ENCODE measurements at places on chromosomes 4 and X.

- DNase-seq, result no peak
Observed at GRCh38 chr4:82644734-82645126, 82.9 kb upstream of the TMEM150C start.

DNA sequence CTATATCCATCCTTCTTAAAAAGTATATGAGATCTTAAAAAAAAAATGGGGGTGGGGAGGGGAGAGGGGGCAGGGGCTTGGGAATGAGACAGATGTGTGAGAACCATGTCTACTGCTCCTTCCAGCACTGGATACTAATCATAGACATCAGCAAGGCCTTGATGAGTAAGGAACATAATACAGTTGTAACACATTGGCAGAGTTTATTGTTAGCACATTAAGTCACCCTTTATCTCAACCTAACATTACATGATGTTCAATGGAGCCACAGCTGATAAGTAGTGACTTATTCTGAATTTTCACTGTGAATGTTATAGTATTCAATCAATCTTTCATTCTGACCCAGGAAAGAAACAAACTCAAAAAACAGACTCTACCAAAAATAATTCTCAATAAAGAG, 47.3 kb upstream of the KCNE5 start:
- no peak for DNase-seq

GRCh38 chr4:23061431-23061830, 368.7 kb downstream of the GBA3 start:
- DNase-seq, result no peak

- DNase-seq, result no peak
Observed at GRCh38 chrX:134552351-134552750, 92.4 kb downstream of the HPRT1 start.

DNA sequence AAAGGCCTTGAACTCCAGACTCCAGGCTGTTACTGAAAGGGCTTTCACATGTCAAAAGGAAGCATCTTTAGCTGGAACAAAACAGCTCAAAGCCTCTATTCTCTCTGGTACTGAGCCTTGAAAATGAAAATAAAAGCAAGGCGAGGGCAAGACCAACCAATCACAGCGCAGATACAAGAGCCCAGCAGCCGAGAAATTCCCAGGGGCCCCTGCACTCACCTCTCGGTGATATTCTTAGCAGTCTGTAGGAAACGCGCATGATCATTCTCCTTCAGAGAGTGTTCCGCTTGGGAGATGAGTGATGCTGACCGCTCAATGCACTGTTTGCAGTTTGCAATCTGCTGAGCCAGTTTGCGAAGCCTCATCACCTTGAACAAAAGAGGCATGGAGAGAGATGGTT, 138.1 kb downstream of the MID1 start:
- DNase-seq, result no peak

DNA sequence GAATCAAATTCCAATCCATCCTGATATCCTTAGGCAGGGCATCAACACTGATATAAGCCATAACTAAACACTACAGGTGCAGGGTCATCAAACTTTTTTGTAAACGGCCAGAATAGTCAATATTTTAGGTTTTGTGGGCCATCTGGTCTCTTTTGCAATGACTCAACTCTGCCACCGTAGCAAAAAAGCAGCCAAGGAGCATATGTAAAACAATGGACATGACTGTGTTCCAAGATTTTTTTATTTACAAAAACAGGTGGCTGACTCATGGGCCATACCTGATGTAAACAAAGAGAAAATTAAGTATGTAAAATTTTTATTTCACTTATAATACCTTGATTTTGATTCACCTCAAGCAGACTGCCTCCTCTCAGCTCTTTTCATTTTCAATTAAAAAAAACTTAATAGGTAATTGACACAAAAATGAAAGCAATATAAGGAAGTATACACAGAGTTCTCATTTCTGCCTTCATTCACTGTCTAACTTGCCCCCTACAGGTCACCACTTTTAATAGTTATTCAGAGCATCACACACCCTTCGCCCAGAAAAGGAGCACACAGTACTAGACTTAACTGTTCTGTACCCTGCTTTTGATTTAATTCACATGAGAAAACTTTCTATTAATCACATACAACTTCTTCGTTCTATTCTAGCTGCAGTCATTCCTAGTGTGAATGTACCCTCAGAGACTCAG, 35.3 kb upstream of the GPM6B start:
- no peak for DNase-seq

- no peak for DNase-seq
Observed at GRCh38 chr4:173169178-173169427, 492 bp downstream of the GALNT7 start.

- peak; percentile 59 for DNase-seq
Observed at GRCh38 chrX:103254171-103254824, 657 bp downstream of the TCEAL8 start.

GRCh38 chr4:76001700-76002099, 5.6 kb downstream of the CXCL9 start:
- no peak for DNase-seq

GRCh38 chr4:57102050-57102624, 8.0 kb downstream of the IGFBP7 start:
- DNase-seq, result no peak

- DNase-seq, result no peak
Observed at GRCh38 chrX:57822818-57823217, 87.4 kb downstream of the ZXDA start.

DNA sequence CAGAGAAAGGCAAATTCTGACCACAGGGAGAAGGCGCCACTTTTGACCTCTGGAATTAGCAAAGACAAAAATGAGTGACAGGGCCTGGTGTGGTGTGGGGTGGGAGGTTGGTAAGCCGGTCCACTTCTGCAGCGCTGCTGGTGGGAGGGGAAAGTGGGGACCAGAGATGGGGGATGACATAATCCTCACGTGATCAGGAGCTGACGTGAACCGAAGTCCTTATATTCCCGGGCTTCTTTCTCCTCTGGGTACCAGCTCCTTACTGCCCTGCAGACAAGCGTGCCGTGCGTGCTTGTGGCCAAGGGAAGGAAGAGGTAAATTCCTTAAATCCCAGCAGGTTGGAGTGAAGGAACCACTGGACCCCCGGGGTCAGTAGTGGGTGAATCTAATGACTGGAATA, at the start of gene TCEAL7:
TCEAL7 (plus strand) TSS at position 249 of the 400 bp plus-strand sequence. CDS start 1,165 bp downstream, outside the sequence.
- no peak for DNase-seq

- DNase-seq, result no peak
Observed at GRCh38 chr4:81827577-81828202, 356.0 kb upstream of the RASGEF1B start.

All from CD4-positive, alpha-beta T cell treated with Interleukin-17A for 4 hours (primary cell).